ENCODE measurements at places on chromosomes 11 and 22. TPM values are rescaled to one million over a fixed set of nuclear protein-coding genes. Genes with fewer than 3 reads are reported as not detected.

DNA sequence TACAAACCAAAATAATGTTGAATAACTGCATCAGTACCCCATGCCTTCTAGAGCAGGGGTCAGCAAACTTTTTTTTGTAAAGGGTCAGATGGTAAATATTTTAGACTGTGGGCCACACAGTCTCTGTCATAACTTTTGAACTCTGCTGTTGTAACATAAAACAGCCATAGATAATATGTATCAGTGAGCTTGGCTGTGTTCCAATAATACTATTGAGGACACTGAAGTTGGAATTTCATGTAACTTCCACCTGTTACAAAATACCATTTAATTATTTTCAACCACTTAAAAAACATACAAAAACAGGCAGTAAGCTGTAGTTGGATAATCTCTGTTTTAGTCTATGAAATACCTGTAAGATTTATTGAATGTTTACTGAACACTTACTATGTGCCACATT lies 55.2 kb downstream of the PICALM start:
- no peak for DNase-seq

GRCh38 chr11:20762116-20762844 lies 92.9 kb downstream of the NELL1 start:
- no peak for DNase-seq

Gene SLC22A25
- total RNA-seq = not detected

Gene MS4A7
- total RNA-seq = not detected

DNA sequence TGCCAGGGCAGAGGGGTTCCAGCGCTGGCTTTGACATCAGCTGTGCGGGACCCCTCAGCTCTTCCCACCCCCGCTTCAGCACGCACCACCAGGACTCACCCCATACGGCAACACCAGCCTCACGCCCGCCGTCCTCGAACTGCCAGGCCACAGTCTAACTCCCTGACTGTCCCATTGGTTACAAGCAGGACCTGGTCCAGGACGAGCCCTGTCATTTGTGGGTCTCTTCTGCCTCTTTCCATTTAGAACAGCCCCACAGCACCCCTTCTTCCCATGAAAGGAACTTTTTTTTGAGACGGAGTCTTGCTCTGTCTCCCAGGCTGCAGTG lies 81.7 kb downstream of the PHF21B start:
- no peak for DNase-seq

GRCh38 chr22:40081662-40082061 lies 86.9 kb downstream of the FAM83F start:
- no peak for DNase-seq

DNA sequence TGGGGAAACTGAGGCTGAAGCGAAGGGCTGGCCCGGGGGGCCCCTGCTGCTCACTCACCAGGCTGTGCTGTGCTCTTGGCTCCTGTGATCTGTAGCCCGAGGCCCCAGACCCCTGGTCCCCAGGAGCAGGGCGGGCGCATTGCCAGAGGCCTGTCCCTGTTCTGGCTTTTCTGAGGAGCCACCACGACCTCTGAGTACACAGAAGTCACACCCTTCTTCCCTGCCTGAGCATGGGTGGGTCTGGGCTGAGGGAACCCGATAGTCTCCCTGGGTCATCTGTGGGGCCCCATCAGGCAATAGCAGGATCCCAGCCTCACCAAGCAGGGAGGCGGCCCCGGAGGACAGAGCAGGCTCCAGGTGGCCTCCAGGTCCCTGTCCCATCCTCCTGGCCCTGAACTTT lies 5.1 kb downstream of the CASTOR1 start:
- no peak for DNase-seq

Gene PUS3
- 26.9 TPM for total RNA-seq

- no peak for DNase-seq
Measured at GRCh38 chr11:9895006-9895405, 231.1 kb downstream of the SWAP70 start.

Gene SCN3B
- total RNA-seq = 0.64 TPM
